ENCODE measurements at places on chromosomes 12 and 14.

- no peak for DNase-seq
These were observed 39.2 kb downstream of the DACT1 start for GRCh38 chr14:58677001-58677400.

DNA sequence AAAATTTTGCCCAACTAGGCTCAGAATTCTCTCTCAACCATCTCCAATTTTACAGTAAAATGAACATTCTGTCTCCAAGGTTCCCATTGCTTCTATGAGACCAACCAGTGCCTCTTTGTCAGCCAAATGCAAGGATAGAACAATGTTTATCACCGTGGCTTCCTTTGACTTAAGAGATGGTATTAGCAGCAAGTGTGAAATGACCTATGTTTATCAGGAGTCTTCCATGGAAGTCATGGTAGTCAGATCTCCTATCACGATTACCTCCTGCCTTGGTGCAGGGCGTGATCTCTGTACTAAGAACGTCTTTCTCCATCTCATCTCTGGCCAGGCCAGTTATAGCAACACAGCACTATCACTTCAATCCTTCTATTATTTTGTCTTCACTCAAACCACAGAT, 6.1 kb upstream of the BCL2L14 start:
- no peak for DNase-seq

DNA sequence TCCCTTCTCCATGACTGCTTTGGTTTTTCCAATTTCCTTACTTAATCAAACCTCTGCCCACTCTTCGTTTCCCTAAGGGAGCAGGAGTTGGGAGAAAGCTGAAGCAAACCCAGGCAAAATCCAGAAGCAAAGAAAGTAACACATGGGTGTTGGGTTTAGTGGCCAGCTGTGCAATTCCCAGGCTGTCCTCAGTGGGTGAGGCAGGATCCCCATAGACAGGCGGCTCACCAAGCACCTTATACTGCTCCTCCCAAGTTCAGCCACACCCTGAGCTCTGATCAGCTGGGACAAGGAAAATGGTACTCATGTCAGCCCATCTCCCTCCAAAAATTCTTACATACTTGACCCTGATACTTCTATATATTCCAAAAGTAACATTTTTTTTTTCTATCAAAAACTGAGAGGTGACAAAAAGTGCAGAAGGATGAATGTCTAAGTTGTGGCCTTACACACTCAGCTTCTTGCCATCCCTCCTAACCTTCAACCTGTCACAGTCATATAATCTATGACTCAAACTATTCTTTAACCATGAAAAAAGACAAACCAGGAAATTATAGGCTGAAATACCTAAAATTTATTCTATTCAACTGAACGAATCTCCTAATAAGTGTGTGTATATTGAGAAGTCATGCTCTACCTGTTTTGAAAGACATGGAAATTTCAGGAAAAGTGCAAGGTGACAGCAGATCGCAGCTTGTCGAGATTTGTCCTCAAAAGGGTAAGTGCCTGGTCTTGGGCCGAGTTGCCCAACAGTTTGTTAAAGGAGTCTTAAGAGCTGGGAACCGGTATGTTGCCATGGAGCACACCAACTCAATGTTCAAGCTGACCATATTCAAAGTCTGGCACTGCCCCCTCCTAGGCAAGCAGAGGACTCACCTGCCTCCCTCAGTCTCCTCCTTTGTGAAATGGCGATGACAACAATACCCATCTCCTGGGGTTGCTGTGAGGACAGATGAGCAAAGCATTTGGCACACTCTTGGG, 17.6 kb upstream of the ZFP36L1 start:
- DNase-seq, result no peak

DNA sequence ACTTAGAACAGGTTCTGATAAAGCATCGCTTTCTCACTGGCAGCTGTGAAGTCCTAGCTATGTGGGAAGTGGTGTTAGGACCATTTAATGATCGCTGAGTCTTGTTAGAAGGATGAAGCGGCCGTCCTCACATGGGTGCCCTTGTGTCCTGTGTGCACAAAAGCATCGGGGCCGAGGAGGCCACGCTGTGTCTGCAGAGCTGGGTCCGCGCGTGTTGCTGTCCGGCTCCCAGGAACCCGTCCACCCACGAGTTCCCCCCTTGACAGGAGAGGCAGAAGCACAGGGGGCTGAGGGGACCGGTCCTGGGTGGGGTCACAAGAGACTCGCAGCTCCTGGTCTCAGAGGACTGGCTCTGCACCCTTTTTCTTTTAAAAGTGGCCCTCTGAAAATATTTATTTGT, 90.4 kb downstream of the ADGRD1 start:
- DNase-seq, result no peak

- no peak for DNase-seq
These were observed 614.9 kb downstream of the SLC16A7 start for GRCh38 chr12:60210756-60211155.

DNA sequence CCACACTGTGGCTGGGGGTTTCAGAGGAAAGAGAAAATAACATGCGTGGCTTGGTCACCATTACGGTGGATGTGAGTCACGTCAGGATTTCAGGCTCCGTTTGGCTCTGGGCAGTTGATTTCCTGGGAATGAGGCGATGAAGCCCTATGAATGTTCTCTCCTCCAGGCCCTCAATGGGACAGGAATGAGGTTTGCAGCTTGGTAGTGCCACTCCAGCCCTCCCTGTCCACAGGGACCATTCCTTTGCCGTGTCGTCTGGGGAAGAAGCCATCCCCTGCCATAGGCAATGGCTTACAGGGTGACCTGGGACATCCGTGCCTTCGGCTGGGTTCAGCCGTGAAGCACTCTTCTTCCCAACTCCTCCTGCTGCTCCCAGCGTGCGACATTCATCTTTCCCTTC, 95.0 kb downstream of the FBXL14 start:
- no peak for DNase-seq

DNA sequence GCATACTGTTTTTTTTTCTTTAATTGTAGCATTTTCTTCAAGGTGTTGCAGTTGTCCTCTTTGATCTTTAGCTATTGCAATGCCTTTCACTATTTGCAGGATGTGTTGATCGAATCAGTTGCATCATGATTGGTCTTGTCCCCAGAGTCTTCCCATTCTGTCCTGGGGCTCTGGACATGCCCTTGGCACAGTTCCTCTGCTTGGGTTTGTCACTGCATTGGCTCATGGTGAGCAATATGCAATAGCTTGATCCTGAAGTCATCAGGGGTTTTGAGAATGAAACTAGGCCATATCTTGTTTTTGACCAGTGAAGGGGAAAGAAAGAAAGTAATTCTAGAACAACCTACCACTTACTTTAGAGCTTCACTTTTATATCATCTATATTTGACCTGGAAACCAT, 281.5 kb downstream of the TMEM117 start:
- DNase-seq, result no peak

DNA sequence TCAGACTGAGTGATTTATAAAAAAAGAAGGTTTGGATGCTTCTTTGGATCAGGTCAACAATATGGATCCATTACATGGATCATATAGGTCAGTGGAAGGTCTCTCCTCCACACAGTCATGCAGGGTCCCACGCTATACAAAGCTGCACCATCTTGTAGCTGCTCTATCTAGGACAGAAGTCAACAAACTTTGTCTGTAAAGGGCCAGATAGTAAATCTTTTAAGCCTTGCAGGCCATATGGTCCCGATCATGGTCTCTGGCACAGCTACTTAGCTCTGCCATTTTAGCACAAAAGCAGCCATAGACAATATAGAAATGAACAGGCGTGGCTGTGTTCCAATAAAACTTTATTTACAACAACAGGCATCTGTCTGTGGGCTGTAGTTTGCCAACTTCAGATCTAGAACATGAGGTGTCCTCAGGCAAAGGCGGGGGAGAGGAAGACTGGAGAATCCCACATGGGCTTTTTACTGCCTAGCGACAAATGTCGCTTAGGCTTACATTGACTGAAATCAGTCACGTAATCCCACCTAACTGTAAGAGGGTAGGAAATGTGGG, 36.7 kb downstream of the TMEM233 start:
- DNase-seq, result no peak

- no peak for DNase-seq
These were observed 13.6 kb upstream of the EMP1 start for GRCh38 chr12:13182881-13183280.

DNA sequence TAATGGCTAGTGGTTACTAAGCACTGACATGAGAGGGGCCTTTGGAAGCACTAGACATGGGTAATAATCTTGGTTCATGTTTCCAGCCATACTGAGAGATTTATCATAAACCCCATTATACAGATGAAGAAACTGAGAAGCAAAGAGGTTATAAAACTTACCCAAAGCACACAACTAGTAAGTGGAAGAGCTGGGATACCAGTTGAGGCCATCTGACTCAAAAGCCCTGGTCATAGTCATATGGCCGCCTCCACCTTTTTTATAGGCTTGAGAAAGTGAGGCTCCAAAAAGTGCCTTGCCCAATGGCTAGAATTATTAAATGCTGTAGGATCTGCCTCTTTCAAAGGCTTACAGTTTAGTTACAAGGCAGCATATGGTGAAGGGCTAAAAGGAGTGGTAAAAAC, 944 bp downstream of the TXNRD1 start:
- no peak for DNase-seq

DNA sequence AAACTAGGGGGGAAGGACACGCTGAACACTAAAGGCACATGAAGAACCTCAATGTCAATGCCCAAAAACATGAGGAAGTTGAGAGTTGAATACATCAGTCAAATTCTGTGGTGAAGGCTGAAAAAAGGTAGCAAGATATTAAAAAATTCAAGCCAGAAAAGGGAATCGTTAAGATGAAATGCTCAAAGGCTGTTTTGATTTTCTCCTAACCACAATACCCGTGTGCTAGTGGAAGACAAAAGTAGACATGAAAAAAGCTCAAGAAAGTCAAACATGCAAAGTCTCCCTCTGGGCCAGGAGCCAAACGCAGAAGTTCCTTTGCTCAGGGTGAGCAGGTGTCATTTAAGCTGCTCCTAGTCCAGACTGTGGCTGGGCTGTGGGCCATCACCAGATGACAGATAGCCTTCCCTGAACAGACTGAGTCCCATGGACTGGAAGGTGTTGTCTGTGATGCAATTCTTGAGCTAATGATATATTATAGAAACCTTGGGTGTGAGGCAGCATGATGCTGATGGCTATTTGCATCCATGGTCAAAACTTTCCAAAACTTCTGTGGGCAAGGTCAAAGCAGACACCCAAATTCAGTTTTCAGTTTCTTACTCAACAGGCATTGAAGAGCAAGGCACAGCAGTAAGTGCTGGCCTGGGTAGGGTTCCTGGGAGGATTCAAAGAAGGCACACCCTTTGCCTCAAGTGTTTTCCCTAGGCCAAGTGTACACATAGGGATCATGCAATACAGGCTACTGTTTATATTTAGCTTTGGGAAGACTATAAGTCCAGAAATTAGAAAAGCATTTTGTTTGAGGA, 81.6 kb downstream of the MYRFL start:
- no peak for DNase-seq

- no peak for DNase-seq
These were observed 359.8 kb downstream of the FOXG1 start for GRCh38 chr14:29126361-29126760.

GRCh38 chr12:53496752-53497032, 2.6 kb downstream of the MAP3K12 start:
- DNase-seq, result no peak

DNA sequence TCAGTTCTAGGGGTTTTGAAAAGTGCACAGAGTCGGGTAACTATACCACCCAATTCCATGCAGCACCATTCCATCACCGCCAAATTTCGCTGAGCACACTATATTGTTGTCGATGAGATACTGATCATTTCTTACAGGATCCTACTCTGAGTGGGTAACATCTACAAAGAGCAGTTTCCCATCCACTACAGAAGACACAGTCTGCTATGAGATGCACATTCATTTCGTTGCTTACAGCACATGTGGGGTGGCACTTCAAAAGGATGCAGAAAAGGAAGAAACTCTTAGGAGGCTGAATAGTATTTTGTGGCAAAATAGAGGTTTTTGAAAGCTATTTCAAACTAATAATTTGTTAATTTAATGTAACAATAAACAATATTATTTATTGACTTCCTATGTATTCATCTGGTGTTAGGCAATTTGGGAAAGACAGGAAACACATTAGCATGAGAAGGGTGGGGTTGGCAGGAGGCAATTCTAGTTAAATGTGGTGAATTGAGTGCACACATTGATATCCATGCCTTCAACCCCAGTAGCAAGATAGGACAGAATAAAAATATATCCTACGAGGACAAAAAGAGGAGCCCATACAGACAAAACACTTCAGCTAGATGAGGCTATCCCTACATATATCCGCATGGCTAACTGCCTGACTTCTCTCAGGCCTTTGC, 186.8 kb upstream of the PARP11 start:
- DNase-seq, result no peak

GRCh38 chr14:90659156-90659555, 157.1 kb downstream of the TTC7B start:
- no peak for DNase-seq

GRCh38 chr14:29724991-29725390, 202.7 kb downstream of the PRKD1 start:
- DNase-seq, result no peak

DNA sequence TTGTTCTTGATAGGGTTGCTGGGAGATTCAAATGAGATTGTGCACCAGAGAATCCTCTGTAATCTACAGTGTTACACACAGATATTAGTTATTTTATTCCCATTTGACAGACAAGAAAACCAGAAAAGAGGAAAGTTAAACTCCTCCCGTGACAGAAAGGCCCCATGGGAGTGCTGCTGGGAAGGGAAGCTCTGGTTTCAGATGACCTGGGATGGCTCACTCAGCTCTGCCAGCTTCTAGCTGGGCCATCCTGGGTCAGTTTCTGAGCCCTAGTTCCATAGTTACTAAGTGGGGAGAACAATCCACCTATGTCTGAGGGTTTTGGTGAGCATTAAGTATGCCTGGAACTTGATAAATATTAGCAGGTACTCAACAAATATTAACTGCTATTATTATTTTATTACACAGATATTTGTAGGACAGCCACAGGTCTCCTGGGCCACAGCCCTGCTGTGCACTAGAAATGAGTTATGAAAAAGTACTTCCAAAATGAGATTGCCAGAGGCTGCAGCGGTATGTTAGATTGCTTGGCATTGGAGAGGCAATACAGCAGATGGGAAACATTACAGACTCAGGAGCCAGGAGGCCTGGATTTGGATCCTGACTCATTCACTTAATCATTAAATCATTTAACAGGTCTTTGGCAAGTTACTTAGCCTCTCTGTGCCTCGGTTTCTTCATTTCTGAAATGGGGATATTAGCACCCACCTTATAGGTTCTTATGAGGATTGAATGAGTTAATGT, 47.1 kb upstream of the STON2 start:
- DNase-seq, result no peak

All from CD4-positive, alpha-beta T cell treated with Interferon alpha-2 for 1 hour (primary cell).